Forelimb muscle (tissue), 1 donor: ENCODE measurements at places on chromosomes 12 and 14.

DNA sequence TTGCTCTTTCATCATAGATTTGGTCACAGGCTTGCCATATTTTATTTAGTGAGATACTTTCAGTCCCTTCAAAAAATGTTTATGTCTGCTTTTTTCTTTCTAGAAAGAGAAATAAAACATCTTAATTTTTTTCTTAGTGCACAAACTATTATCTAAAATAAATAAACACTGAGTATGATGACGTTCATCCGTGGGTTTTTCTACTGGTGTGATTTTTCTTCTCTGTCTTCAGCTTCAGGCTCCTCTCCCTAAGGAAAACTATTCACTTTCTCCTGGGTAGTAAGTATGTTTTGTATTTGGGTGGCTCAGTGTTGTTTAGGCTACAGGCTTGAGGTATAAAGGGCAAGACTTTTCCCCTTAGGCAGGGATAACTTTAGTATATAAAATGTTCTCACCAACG lies 154.7 kb downstream of the DACT1 start:
- no peak for DNase-seq

DNA sequence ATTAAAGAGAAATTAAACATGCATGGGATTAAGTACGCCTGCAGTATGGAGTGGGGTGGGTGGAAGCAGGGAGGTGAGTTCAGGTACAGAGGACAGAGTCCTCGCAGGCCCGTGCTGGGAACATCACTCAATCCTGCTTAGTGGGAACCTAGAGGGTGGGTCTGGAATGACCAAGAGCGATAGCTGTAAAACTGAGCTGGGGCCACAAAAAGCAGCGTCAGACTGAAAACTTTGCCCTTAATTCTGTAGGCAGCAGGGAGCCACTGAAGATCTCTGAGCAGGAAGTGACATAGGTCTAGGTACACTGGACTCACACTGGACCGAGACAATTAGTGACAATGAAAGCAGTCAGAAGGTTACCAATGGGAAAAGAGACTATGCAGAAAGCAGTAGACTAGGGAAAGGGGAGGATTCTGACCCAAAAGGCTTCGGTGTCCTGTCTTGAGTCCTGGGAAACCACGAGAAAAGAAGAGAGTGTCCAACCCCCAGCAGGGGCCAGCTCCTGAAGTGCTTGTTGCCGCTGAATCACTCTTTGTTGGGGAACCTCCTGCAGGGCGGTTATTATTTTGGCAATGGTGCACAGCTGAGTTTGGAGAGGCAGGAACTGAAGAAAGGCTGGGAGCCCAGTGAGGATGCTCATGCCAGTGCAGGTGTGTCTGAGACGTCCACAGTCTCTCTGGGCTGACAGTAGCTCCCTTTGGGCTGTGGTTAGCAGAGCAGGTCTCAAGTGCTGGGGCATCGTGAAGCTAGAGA lies 97.4 kb downstream of the PLXNC1 start:
- no peak for DNase-seq

- no peak for DNase-seq
These were observed 31.1 kb downstream of the PITPNM2 start for GRCh38 chr12:123119808-123120207.

DNA sequence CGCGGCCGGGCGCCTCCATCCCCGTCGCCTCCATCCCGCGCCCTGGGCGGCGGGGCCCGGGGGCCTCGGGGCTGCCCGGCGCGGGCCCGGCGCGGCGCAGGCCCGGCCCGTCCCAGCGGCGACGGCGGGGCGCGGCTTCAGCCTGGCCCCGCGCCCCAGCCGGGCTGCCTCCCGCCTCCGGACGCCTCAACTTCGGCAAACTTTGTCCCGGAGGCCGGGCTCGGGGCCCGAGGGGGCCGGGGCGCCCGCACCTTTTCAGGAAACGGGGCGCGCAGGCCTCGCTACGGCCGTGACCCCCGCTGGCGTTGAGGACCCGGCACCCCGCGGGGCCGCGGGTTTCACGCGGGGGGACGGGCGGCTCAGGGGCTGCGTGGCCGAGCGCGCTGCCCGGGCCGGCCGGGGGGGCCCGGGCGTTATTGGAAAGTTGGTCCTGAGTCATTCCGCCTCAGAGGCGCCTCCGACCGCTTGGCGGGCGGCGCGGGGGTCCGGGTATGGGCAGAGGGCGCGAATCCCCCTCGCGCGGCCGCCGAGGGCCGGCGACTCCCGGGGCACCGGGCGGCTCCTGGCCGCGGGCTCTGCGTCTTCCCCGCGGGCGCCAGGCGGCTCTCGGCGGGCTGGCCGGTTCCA lies 575 bp downstream of the TRAF3 start:
- DNase-seq = no peak

DNA sequence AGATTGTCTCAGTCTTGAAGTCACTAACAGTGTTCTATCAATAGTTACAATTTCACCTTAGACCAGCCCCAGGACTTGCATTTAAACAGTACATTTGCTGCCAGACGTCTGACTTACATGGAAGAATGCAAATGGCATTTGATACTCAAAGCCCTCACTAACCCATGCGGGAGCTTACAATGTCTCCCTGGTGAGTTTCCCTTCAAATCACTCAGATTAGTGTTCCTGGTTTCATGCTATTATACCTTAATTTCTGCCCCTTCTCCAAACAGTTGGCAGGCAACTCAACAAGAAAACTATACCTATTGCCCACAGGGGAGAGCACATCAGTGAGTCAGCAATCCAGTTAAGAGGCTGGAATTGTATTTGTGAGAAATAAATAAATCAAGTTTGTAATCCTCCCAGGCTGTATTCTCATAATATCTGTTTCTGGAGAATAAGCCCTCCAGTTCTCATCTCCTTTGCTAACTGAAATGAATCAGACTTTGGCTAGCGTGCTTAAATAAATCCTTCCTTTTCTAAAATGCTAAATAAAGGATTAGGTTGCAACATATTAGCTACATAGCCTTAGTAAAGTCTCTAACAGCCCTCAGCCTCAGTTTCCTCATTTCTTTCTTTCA lies 23.7 kb downstream of the GSTZ1 start:
- DNase-seq = no peak
